Activated CD4-positive, CD25-positive, alpha-beta regulatory T cell (primary cell): ENCODE measurements at places on chromosomes 5 and 9.

DNA sequence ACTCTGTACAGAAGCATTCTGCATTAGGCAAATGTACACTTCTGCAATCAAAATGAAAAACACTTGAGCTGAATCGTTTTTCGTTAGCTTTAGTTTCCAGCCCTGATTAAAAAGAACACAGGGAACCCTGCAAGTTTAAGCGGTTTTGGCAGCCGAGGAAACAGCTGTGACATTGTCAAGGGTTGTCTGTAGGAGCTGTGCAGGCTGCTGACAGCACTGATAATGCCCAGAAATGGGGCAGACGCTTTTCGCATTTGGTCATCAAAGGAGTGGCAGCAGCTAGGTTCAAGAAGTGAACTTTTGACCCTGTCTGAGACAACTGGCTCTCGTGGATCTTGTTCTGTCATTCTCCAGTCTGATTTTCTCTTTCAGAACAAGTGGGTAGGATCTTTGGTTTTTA is 165.6 kb upstream of the CCDC152 start:
- DNase-seq = no peak

GRCh38 chr9:18861609-18862544 is 171.1 kb downstream of the SAXO1 start:
- no peak for DNase-seq

- no peak for DNase-seq
Observed at GRCh38 chr9:121640491-121641223, 10.8 kb upstream of the DAB2IP start.

DNA sequence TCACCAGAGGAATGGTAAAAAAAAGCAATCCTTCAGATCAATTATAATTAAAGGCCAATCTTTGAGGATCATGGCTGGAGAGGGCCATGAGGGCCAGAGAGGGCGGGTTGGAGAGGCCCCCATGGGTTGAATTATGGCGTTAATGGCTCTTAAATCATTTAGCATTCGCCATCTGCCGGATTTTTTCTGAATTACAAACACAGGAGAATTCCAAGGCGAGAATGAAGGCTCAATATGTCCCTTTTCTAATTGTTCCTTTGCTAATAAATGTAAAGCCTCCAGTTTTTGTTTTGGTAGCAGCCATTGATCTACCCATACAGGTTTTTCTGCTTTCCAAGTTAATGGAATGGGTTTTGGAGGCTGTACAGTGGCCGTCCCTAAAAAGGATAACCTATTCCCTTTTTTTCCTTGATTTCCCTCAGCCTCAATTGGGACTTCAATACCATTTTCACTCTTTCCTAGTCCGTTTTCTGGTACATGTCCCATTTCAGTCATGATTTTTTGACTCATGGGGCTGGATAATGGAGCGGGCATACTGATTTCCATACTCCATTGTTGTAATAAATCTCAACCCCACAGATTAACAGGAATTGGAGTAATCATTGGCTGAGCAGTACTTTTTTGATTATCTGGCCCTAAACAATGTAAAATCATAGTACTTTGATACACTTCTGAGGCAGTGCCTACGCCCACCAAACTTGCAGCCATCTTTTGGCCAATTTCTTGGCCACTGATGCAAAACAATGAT is 6.7 kb upstream of the TMEM141 start:
- DNase-seq = no peak

DNA sequence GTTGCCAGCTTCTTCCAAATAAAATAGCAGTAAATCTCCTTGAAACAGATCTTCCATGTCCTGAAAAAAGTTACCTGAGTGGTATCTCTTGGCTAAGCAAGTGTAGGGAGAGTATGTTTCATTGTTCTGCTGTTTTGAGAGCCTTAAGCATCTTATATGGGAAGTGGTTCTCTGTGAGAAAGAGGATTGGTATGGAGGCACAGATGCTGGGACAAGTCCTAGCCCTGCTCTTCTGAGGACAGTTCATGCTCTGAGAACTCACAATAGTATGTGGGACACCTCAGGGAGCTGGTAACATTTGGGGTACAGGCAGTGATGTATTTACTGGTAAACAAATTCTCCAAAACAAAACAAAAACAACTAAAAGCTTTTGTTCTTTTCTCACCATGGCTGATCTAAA is 2.0 kb downstream of the PPP3R2 start:
- no peak for DNase-seq
